ENCODE measurements at places on chromosomes 11 and 22.

DNA sequence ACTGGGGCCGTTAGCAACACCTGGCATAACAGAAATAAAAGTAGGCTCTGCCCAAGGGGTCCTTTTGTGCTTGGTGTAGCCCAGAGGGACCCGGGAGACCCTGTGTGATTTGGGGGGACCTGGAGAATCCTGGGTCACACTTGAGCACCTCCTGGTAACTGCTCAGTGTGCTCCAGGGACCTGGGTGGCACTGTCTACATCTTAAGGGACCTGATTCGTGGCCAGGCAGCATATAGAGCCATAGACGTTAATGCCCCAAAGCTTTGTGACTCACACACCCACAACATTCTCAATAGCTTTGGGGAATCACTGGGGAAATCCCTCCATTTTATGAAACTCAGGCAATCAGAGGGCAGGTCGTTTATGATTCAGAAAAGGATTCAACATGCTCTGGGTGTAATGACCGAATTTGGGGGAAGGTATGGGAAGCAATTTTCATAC, 3.6 kb upstream of the IGF2 start:
- peak; percentile 72 for DNase-seq

DNA sequence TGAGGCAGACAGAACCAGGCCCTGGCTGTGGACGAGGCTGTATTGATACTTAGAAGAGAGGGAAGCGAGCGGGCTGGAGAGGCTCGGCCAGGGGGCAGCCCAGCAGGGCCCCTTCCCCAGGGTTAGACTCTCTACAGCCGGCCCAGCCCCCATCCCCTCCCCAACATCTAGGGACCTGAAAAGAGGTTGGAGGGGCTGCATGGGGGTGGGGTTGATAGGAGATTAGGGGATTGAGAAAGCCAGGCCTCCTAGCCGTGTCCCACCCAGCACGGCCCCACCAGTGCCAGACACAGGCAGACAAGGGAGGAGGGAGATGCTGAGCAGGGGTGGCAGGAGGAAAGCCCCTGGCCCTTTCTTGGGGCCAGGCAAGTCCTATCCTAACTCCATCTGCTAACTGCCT, 5.7 kb downstream of the LSP1 start:
- no peak for DNase-seq

- no peak for DNase-seq
Measured at GRCh38 chr11:117177534-117178209, 871 bp upstream of the SIDT2 start.

DNA sequence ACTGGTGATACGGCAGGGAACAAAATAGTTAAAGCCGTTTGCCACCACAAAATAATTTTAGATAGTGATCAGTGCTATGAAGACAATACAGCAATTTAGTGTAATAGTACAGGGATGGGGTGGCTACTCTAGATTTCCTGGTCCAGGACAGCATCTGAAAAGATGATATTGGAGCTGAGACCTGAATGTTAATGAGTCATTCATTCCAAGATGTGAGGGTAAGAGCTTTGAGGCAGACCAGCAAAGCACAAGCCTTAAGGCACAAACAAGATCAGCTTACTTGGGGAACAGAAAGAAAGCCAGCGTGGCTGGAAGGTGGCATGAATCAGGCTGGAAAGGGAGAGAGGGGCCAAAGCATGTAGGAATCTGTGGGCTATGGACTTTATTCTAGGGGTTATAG, 132.3 kb downstream of the TRIM44 start:
- no peak for DNase-seq

DNA sequence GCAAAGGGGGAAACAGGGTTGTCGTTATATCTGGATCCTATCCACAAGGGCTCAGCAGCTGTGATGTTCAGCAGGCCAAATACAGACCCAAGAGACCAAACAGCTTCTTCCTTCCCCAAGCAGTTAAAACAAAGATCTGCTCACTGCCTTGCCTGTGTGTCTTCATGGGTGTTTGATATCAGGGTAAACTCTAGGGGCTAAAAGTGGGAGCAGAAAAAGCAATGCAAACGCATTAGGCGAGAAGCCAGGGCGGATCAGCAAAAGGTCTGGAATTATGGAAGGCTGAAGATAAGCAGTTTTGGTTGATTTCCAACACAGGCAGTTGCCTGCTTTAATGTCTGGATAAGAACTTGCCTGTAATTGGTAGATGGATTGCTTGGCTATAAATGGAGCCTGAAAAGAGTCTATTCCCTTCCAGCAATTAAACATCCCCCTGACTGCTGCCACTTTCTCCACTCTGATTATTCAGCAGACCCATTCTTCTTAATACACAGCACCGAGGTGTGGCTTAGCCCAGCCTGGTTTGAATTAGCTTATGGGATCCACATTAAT, 126.3 kb downstream of the COMMD9 start:
- DNase-seq = no peak

GRCh38 chr11:2363577-2364370, 13.3 kb upstream of the CD81 start:
- DNase-seq = no peak

DNA sequence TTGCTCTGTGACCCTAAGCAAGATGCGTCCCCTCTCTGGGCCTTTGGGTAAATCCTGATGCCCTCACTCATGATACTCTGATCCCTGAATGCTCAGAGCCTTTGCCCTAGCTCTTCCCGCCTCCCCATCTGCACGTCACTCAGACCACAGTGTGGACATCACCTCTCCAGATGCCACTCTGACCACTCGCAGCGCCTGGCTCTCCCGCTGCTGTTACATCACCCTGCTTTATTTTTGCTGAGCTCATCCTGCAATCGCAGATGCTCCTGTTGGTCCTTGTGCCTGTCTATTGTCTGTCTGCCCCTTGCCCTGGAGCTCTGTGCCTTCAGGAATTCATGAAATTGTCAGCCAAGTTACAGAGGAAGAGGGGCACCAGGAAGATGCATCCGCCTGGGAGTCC, 5.5 kb downstream of the OSM start:
- DNase-seq = peak; percentile 40

DNA sequence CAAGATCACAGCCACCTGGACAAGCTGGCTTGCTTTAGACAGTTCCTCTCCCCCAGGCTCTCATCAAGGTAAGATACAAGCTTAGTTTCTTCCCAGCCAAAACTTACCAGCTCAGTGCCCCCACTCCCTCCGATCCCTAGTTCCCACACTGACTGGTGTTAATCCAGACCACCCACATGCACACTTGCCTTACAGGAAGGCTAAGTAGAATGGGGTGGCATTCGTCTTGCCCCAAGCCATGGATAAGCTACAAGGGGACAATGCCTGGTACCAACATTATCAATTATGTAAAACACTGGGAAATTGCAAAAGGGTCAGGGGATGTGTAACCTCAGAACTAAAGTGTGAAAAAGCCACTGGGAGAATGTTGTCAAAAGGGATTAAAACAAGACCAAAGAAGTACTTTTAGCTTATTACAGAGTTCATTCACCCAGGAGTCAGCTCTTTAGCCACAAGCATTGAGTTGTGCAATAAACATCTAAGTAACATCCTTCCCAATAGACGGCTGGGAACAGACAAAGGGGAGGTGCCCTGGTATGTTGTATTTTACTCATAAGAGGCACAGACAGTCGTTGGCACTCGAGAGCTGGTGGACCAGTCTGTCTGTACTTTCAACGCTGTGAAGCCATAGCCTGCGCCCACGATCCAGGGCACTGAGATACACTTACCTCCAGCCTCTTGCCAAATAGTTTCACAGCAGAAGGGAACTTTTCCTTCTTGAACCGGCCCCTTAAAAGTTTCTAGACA, 1.1 kb downstream of the DHCR7 start:
- DNase-seq = peak; percentile 26

DNA sequence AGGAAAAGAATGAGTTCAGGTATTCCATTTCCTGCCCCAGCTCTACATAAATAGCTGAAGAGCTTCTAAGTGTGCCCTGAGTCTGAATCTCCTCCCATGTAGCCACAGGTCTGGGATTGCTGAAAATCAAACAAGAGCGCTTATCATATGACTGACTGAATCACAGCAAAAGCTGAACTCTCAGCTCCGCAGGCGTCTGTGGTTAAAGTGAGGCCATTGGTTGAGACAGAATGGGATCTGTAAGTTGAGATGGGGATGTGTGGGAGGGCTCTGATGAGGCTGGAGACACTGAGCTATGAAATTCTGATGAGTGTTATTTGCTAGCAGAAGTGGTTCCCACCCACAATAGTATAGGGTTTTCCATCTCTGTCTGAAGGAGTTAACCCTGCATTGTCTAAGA, 637.0 kb downstream of the OPCML start:
- no peak for DNase-seq

GRCh38 chr11:76444065-76444383, 794 bp upstream of the EMSY start:
- DNase-seq = no peak

DNA sequence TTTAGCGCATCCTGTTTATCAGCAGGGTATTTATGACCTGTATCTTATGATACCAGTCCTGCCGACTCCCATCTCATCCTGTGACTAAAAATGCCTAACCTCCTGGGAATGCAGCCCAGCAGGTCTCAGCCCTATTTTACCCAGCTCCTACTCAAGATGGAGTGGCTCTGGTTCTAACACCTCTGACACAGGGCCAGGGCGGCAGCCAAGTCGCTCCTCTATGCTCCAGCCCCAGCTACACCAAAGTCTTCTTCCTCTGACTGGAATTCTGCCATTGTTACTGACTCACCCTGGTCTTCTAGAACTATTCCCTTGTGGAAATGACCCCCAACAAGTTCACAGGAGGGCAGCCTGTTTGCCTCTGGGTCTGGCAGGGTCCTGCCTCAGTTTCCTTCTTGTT, 7.9 kb upstream of the C1QTNF6 start:
- no peak for DNase-seq

GRCh38 chr11:64396079-64396591, 37.2 kb downstream of the RPS6KA4 start:
- no peak for DNase-seq

DNA sequence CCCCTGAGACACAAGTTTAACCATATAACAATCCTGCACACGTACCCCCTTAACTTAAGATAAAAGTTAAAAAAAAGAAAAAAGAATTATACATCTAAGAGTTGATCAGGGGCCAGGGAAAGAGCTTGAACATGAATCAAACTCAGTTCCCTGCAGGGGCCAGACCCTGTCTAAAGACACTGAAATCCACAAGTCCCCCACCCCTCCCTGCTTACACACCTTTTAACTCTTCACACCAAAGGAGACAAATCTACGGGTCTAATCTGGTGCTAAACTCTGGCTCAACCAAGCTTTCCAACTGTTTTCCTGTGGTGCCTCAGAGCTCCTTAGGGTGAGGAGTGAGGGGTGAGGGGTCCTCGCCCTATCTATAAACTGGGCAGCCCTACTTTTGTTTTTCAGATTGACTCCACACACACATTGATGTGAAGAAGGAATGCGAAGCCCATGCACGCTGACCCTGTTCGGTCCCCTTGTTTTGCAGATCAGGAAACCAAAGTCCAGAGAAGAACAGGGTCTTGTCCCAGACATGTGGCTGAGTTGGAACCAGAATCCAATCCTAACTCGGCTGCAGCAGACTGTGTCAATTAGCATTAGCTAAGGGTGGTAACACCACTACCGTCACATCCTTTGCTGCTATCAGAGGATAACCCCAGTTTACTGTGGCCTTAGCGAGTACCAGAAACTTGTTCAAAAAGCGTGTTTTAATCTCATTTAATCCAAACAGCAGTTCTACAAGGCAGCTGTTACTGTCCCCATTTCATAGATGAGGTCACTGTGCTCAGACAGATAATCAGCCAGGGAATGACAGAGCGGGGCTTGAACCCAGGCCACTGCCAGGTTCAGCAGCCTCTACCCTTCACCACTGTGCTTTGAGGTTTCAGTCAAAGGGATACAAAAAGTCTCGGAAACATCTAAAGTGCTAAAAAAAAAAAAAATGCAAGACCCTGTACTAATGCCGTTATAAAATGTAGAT, 145.2 kb upstream of the SYT13 start:
- DNase-seq = no peak

DNA sequence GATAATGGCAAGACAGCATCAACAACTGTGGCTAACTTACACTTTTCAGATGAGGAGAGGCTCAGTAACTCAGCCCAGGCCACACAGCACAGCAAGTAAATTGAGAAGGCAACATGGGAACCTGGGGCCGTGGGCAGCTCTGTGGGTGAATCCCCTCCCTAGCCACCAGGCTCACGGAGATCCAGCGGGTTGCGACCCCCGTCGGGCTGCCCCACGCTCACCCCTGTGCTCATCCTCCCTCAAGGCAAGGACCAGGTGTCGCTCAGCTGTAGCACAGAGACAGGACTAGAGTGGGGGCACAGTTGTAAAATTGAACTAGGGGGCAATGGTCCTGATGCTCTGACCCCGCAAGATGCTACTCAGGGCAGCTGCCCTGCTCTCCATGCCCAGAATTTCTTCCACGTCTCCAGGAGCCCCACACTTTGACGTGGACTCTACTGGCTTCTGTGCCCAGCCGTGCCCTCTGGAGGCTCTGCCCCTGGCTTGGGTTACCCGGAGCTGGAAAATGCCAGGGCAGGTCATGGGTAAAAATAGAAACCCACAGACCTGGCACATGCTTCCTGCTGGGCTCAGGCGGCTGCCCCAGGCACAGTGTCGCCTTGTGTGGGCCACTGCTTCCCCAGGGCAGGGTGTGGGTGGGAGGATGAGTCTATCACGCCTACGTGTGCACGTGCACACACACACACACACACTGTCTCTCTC, 9.0 kb downstream of the TUBA8 start:
- DNase-seq = no peak

- no peak for DNase-seq
Measured at GRCh38 chr11:113828191-113828590, 47.2 kb downstream of the USP28 start.

- peak; percentile 56 for DNase-seq
Measured at GRCh38 chr11:61082931-61083531, 19.3 kb upstream of the CD5 start.
